ENCODE measurements at places on chromosomes 3 and 15.

DNA sequence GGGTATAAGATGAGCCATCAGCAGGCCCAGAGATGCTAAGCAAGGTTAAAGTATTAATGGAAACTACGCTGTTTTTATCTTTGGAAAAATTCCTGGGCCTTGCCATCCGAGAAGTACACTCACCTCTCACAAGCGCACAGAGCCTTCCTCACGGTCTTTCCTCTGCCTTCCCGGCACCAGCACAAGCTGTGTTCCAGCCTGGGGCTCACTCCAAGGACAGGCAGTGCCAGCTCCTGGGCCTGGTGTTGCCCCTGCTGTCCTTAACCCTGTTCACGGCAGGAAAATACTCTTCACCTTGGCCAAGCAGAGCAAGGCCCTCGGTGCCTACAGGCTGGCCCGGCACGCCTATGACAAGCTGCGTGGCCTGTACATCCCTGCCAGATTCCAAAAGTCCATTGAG, 14.3 kb upstream of the RHO start:
- DNase-seq: no peak

- DNase-seq: no peak
Measured at GRCh38 chr3:49120096-49120437, 556 bp downstream of the USP19 start.

DNA sequence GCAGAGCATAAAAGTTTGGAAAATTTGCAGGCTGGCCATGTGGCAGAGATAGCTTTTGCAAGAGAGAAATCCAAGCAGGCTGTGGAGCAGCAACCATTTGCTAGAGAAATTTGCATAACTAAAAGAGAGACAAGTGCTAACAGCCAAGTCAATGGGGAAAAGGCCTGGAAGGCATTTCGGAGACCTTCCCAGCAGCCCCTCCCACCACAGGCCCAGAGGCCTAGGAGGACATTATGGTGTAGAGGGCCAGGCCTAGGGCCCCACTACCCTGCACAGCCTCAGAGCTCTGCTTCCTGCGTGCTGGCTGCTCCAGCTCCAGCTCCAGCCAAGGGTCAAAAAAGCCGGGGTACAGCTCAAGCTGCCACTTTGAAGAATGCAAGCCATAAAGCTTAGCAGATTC, 82.7 kb downstream of the MYO5A start:
- DNase-seq: no peak

DNA sequence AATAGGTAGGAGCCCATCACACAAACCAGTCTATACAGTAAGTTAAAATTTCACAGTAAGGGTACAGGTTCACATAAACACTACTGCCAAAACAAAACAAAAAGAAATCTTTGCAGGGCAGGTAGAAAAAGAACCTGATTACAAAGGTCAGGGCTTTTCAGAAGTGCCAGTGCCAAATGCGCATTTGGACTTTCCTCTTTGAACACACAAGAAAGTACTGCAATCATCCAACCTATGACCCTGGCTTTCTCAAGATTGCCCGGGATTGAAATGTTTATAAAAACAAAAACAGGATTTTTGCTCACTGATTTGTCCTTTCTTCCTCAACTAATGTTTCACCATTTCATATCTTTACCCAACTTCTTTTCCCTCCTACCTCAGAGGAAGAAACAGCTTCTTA, 47.4 kb downstream of the CBLB start:
- DNase-seq: no peak

DNA sequence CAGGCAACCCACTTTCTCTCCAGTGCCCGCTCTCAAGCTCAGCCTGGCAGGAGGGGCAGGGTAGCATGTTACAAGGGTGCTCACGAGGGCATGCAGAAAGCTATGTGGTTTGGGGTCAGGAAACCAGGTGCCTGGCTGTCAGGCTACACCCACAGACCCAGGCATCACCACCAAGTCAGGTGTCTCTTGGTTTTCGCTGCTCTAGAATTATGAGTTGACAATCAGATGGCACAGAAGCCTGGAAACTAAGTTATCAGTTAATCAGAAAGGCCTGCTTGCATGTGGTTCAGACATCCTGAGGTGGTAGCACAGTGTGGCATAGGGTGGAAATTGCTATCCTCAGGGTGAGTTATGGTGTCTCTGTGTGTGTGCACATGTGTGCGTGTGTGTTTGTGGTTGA, 16.2 kb upstream of the CCR9 start:
- DNase-seq: no peak

DNA sequence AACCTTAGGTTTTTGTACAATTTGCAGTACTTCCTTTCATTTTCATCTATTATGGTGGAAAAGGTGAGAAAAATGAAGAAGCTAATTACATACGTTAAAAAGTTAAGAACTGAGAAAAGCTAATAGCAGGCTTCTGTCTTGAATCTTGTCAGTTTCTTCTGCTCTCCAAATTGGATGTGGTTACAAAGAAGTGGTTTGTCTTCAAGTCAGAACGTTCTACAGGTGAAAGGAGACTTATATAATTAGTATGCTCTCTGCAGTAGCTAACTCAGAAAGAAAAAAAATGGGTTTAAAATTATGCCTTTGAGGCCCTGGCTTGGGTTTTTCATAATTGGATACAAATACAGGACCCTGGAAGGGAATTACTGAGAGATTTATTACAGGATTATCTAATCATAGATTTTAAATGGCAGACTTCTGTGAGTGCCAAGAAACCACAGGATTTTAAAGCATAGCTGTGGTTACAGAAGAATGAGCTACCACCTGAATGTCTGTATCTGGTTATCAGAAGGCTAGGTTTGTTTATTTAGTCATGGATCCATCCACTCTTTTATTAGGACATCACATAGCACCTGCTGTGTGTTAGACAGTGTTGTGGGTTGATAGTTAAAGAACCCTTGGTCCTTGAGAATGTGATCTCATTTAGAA, 528.1 kb upstream of the MCTP2 start:
- no peak for DNase-seq

DNA sequence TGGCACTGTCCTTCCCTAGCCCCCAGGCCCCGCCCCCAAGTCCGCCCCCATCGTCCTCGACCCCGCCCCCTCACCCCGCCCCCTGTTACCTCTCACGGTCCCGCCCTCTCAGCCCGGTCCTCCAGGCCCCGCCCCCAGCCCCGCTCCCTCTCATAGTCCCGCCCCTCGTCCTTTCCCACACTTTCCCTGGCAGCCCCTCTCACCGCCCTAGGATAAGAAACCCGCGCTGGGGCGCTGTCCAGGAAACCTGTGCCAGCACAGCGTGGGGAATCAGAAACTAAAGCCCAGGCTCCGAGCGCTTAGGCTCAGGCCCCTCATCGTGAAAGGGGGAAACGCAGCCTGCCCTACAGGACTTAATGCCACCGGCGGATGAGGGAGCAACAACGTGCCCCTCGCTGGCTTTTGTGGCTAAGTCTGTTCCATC, 20.9 kb downstream of the TRPM1 start:
- DNase-seq: peak; percentile 82

DNA sequence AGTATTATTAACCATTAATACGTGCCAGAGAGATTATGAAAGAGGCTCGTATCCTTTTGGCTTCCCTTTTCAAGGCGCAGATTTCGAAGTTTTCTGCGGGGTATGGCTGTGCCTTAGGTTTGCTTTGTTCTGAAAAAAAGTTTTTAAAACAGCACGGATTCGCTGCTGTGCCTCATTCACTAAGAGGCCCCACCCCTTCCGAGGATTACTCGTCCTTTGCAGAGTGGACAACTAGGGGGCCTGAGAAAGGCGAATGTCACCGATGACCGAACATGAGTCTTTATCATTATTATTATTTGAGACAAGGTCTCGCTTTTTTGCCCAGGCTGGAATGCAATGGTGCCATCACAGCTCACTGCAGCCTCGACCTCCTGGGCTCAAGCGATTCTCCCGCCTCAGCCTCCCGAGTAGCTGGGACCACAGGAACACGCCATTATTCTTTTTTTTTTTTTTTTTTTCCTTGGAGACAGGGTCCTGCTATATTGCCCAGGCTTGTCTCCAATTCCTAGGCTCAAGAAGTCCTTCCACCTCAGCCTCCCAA, 684 bp upstream of the RPS27L start:
- peak; percentile 63 for DNase-seq

DNA sequence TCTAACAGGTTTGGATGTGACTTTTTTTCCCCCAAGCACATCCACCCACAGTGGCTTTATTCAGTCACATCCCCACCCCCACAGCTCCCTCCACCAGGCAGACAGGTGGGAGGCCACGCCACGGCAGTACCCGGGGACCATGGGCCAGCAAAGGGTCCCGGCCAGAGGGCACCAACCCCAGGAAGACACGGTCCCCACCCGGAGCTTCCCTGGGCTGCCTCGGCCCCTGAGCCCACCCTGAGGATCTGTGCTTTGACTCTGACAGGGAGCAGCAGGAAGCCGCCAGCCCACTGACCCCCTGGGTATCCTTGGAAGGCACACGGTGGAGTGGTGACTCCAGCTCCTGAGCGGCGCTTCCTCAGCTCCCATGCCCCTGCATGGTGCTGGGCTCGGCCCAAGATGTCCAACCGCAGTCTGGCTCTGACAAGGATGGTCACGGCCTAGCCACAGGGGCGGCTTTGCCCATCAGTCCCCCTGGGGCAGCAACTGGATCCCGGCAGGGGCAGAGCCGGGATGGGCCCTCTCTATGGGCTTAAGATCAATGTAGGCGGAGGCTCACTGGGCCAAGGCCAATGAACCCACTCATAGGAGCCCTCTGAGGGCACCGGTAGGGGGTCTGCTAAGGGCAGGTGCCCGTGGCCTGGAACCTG, 66.2 kb upstream of the TTBK2 start:
- DNase-seq: no peak

DNA sequence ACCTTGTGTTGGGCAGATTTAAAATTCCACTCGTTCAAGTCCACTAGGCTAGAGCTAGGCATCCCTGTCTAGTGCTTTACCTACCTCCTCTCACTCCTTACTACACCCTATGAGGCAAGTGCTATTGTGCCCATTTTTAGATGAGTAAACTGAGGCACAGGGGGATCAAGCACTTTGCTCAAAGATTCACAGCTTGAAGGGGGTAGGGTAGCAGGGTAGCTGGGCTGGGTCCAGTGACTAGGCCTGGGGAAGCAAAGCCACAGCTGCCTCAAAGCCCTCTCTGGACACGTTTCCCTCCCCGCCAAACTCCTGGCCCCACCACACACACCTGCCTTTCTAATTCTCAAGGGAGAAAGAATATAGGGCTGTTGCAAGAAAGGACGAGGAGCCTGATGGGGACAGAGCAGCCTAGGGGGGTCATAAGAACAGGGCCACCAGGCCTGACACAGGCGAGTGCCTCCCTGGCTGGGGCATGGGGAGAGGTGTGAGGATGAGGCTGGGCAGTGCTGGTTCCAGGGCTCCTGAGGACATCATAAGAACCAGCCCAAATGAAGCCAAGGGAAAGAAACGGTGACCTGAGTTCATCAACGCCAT, 34.8 kb upstream of the SFMBT1 start:
- no peak for DNase-seq

- no peak for DNase-seq
Measured at GRCh38 chr3:52860424-52860768, 25.6 kb upstream of the MUSTN1 start.

DNA sequence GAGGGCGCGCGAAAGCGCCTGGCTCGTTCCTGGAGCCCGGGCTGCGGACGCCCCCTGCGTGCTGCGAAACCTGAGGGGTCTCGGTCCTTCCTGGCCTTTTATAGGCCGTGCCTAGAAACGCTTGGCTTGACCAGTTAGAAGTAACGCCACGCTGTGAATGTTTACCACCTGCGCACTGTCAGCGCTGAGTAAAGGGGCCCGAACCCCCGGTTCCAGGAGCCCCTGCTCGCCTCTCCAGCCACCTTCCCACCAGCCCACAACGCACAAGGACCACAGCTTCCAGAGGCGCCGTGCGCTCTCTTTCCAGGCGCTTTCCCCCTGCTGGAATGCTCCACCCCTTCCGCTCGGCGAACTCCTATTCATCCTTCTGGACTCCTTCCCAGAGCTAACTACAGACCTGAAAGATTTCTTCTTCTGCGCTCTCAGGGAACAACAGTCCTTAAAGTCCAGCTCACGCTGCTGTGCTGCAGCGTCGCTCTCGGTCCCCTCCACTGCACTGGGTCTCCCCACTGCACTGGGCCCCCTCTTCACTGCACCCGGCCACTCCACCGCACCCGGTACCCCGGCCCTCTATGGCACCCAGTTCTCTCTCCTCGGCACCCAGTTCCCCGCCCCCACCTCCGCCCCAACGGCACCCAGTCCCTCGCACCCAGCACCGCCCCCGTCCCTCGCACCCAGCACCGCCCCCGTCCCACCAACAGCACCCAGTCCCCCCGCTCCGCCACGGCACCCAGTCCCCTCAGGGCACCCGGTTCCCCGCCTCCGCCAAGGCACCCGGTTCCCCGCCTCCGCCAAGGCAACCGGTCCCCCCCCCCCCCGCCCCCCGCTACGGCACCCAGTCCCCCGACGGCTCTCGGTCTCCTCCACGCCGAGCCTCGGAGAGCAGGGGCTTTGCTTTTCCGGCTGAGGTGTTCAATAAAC, 69.8 kb downstream of the SQOR start:
- DNase-seq: peak; percentile 20

DNA sequence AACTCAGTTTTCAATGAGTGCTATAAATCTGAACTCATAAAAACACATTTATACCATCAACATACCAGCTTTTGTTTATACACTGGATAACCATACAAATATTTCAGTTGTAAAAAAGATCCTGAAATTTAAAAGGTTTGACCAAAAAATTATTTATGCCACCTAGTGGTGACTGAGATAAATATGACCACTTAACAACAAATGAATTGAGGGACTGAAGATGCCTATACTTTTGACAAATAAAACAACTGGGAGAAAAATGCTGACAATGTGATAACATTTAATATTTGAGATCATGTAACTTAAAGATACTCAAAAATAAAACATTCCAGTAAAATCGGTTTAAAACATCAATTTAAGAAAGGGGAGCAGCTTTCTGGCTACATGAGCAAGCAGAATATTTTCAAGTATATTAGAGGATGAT, 30.4 kb downstream of the ATG3 start:
- DNase-seq: no peak

DNA sequence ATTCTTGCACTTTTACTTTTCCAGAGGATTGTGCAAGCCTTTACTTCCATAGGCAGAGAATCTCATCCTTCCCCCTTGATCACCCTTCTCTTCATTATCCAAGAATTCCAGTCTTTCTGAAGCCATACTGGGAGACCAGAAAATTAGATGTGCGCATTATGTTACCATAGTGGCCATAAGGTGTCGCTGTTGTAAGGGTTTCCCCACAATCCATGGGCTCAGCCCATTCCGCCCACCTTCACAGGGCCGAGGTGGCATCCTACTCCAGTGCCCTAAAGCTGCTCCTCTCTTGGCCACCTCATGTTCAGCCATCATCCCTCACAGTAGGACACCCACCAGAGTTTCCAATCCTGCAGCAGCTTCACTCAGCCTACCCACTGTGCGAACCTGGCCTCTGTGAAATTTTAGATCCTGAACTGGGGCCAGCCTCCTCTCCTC, 35.0 kb downstream of the CTSH start:
- peak; percentile 58 for DNase-seq

- DNase-seq: no peak
Measured at GRCh38 chr3:174581558-174581957, 277.6 kb upstream of the NAALADL2 start.

GRCh38 chr3:33006081-33006480, 54.6 kb downstream of the CCR4 start:
- no peak for DNase-seq

Measured in ovary (tissue), 10 donors.